Neural crest cell (in vitro differentiated cells): ENCODE measurements at places on chromosomes 3 and 15.

- DNase-seq = peak; percentile 61
Measured at GRCh38 chr15:74835312-74835823, 7.6 kb downstream of the ULK3 start.

GRCh38 chr3:120428924-120429323 lies 21.9 kb downstream of the FSTL1 start:
- DNase-seq = no peak

- DNase-seq = no peak
Measured at GRCh38 chr3:42081838-42082473, 9.2 kb upstream of the TRAK1 start.

- DNase-seq = no peak
Measured at GRCh38 chr3:101992863-101993262, 143.5 kb downstream of the NFKBIZ start.

DNA sequence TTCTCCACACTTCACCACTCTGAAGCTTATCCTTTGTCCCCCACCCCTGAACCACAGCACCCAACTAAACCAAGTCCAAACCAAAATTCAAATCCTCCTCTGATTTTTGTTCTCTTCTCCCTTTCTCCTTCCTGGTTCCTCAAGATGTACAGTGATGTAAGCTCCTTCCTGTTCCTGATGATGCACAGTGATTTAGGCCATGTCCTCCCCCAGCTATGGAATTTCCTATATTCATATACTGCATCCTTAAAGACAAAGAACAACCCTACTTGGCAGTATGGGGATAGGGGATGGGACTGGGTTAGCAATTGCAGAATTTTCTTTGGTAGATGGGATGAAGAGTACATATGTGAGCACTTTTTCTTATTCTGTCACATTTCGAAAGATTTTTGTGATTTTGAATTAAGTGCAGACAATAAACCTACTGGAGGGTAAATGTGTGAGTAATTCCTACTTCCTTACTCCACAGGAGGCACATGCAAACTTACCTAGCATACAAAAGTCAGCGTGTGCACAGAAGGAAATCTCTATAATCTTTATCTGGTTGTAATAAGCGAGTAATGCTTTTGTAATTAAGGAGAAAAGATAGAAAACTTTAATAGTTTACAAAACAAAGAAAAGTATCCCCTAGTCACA lies 125.0 kb downstream of the ANO10 start:
- no peak for DNase-seq

GRCh38 chr3:129702934-129703712 lies 96.6 kb upstream of the PLXND1 start:
- DNase-seq = no peak

DNA sequence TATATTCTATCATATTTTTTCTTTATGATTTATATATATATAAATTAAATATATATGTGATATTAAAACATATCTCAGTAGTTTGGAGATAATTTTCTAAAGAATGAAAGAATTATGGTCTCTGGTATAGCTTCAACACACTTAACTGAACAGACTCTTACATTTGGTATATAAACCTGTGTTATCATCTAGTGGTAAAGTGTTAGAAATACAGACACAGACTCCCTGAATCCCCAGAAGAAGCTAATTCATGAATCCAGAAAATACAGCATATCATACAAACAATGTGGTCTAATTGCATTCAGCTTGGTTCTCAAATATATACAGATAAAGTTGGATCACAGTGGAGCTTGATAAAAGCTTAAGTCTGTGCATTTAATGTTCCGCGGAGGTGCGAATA lies 1100.4 kb downstream of the ROBO2 start:
- DNase-seq = no peak
